ENCODE measurements at places on chromosomes 11 and 22.

DNA sequence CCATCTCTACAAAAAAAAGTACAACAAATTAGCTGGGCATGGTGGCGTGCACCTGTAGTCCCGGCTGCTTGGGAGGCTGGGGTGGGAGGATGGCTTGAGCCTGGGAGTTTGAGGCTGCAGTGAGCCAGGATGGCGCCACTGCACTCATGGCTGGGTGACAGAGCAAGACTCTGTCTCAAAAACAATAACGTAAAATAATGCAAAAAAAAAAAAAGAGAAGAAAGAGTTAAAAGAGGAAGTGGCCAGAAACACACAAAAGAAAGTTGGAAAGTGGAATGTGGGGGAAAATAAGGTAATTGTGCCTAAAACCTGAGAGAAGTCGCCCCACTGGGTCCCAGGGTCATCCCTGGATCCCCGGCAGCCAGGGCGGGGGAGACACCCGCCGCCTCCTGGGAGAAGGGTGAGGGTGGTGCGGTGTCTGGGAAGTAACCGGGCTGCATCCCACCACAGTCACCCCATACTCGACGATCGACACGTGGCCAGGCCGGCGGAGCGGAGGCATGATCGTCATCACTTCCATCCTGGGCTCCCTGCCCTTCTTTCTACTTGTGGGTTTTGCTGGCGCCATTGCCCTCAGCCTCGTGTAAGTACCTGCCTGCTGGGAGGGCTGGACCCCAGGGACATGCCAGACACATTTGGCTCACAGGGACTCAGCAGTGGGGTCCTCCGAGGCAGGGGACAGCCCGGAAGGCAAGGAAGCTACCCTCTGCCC, 8.1 kb downstream of the UPK3A start:
- DNase-seq: no peak

DNA sequence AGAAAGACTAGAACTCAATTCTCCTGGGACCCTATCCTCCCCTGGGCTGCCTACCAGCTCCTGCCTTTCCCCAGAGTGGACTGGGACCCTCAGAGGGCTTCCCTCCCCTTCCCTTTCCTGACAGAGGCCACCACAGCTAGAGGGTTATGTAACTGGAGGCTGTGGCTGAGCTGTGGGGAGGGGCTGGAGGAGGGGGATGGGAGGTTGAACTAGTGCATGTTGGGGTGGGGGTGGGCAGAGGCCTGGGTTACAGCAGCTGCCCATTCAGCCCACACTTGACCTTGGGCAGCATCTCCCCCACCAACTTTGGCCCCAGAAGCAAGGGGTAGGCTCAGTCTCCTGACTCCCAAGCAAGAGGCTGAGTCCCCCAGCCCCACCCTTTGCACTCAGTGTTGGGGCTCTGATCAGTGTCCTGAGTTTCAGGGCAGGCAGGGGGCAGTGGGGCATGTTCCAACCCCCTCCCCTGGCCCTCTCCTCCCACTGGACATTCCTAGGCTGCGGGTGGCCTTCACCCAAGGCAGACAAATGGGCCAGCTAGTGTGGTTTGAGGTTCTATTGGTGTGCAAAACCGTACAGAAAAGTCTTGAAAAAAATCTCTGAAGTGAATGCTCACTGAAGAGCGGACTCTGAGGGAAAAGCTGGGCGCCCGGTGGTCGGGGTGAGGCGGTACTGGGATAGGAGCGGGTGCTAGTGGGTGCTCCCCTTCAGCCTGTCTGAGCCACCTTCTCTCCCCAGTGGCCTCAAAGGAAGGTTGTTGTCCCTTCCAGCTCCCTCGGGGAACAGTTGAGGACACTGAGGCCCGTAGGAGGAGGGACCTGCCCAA, 3.8 kb downstream of the KCNC1 start:
- DNase-seq: no peak

DNA sequence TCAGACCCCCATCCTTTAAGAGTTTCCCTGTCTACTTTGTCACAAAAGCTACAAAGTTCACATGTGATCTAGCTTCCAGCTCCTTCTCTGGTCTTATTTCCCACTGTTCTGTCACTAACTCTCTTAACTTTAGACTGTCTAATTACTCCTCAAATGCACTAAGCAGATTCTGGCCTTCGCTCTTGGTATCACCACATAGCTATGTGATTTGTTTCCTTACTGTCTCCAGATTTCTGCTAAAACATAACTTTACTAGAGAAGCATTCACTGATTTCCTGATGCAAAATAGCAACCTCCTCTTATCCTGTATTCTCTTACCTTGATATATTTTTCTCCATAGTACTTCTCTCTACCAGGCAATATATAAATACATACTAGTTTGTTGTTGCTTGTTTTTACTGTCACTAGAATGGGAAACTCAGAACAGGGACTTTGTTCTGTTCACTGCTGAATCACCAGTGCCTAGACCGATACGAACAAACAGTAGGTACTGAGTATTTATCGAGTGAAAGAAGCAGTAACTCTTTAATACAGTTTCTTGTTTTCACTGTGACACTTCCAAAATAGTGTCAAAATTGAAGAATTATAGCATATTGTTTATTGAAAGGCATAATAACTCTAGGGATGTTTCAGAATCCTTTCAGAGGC, 205.6 kb downstream of the DDX10 start:
- DNase-seq: peak; percentile 59

GRCh38 chr22:30949934-30950660, 18.5 kb downstream of the MORC2 start:
- DNase-seq: no peak

GRCh38 chr11:133840479-133840941, 4.8 kb downstream of the SPATA19 start:
- DNase-seq: no peak

DNA sequence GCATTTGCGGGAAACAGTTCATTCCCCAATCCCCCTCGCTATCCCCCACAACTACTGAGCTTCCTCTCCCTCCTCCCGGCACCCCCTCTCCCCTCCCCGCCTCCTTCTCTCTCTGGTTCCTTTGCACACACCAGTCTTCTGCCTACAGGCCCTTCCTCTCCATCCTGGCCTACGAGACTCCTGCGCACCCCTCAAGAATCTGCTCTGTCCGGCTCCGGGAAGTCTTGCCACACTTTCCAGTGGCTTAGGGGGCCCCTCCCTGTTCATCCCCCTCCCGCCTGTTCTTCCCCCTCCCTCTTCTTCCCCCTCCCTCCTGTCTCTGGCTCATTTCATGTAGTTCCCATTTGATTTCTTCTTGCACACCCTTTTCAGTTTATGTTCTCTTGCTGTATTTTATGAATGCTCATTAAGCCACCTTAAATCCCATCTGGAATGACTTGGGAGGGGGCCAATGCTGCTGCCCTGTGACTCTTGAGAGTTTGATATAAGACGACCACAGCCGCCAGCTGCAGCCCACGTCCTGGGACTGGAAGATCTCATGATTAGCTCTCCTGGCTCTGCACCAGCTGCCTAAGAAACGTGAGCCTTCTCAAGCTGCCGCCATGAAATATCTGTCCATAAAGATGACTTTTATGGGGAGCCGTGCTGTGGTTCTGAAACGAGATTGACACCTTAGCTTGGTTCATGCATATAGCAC, 50.9 kb downstream of the RPS6KA4 start:
- no peak for DNase-seq

- DNase-seq: no peak
Observed at GRCh38 chr11:119317592-119318239, 786 bp upstream of the MCAM start.

DNA sequence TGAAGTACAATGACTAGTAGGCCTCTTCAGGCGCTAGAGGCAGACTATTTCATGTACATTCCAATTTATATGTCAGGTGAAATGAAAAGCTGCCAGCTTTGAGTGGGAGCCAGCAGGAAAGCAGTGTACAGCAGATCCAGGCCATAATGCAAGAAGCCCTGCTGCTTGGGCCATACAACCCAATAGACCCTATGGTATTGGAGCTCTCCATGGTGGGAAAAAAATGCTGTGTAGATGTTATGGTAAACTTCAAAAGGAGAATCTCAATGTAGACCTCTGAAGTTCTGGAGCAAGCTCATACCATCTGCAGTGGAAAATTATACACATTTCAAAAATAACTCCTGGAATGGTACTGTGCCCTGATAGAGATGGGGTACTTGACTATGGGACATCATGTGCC, 71.5 kb upstream of the CD82 start:
- no peak for DNase-seq

DNA sequence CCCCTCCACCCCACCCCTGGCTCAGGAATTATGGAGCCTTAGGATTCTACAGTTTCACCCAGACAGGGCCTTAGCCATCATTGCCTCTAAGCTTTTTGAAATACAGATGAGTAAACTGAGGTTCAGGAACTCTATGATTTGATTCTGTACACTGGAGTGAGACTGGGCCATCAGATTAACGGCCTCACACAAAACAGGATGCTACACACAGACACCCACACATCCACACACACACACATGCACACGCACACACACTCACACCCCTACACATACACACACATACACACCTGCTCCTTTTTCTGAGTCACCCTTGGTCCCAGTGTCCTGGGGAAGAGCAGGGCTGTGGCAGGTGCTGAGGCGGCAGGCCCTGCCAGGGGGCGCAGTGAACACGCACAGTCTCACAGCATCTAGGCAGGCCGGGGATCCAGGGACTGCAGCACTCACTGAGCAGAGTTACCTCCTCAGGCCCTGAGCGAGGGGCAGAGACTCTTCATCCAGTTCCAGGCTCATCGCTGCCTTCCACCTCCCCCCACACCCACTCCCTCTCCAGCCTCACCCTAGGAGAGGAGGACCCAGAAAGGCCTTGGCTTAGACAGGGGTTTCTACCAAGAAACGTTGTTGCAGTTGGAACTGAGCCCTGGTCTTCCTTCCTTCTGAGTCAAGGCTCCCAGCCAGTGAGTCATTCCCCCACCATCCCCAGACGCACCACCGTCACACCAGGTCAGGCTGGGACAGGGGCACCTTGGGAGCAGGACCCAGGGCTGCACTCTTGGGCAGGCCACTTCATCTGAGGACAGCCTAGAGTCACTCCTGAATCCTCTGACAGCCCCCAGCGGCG, 89.8 kb upstream of the PARVA start:
- DNase-seq: peak; percentile 90

DNA sequence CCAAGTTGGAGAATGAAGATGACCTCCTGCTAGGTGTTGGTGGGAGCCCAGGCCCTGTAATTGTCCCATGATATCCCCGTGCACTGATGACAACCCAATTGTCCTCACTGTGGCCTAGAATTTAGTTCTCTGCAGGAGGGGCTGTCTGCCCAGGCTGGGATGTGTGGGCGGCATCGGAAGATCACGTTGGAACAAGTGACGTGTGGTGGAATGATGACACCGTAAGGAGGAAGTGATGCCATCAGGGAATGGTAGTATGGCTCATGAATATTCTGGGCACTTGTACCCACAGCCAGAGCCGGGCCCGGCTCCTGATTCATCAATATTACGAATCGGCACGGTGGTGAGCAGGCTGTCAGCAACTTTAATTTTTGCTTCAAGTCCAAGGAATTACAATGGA, 111.6 kb downstream of the MIAT start:
- no peak for DNase-seq

Measured in RCC 7860 (cell line).